ENCODE measurements at places on chromosomes 1 and 21.

GRCh38 chr1:63269571-63269970, 52.8 kb upstream of the FOXD3 start:
- no peak for DNase-seq

GRCh38 chr1:37734629-37735591, 30.0 kb downstream of the EPHA10 start:
- DNase-seq, result no peak

DNA sequence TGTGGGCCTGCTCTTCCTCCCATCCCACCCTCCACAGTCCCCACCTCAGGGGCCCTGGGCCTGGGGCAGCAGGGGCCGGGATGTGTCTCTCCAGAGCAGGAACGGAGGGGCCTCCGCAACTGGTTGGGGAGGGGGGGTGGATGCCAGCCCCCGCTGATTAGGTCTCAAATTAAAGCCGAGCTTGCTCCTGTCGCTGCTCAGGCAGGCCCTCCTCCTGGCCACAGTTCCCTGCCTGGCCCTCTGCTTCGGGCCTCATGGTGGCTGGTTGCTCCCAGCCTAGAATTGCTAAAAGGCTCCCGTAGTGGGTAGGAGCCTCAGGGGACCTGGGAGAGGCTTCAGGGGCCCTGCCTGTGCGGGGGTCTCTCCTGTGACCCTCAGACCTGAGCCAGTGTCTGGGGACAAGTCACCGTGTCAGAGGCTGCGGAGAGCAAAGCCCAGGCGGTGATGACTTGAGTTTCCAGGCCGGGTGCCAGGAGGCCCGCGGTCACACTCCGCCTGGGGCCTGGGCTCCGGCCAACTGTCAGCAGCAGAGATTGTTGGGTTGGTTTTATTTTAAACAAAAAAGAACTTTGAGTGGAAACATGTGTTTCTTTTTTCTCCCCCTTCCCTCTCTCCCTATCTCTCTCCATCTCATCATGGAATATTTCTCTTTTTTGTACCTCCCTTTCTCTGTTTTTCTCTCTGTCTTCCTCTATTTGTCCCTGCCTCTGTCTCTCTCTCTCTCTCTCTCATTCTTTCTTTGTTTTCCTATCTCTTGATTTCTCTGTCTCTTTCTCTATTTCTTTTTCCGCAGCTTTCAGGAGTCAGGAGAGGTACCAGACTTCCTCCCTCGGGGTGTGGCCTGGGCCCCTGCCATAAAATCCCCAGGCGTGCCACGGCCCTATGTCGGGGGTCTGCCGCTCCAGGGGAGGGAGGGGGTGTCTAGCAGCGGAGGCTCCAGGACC, 20.0 kb upstream of the EPHA2 start:
- DNase-seq, result no peak

DNA sequence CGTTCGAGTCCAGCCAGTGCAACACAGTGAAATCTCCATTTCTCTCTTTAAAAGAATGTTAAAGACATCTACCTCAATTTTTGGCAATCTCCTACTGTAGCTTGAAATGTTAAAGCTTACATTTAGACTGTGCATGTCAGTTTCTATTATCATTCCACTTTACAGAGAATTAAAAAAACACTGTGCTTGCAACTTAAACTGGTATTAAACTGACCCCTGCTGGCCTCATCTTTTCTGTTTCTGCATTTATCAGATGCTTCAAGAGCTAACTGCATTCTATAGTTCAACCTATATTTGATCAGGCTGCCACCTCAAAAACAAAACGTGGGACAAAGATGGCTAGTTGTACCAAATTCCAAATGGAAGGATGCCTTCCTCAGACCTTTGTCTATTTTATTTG, 226.5 kb downstream of the SMYD3 start:
- DNase-seq, result no peak

DNA sequence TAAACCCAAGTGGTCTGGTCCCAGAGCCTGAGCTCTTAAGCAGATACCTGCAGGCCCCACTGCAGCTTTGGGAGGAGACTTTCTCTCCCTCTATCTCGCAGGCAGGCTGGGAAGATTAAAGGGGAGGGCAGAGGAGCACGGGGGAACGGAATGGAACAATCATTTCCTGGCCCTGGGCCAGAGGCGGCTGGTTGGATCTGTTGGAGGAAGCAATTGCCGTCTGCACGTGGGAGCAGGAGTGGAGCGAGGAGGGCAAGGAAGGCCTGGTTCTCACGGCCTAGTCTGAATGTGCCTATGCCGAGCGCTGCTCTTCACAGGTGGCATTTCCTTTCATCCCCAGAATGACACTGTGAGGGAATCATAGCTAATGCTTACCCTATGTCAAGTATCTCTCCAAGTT, 23.7 kb downstream of the NKAIN1 start:
- DNase-seq, result no peak
